Tibial artery (tissue), 4 donors: ENCODE measurements at places on chromosomes 3 and 15.

DNA sequence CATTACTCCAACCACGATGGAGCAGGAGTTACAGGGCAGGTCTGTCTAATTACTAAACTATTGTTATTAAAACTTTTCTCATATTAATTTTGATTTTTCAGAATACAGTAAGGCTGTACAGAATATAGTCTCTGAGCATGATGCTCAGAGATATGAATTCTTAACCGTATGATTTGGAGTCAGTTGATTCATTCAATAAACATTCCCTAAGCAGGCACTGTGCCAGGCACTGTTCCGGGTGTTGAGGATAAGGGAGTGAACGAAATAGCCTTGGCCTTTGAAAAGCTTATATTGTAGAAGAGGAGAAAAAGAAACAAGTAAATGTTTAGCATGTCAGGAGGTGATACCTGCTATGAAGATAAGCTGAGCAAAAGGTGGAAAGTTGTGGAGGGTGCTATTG lies 187.3 kb downstream of the KCNAB1 start:
- peak; percentile 82 for DNase-seq

DNA sequence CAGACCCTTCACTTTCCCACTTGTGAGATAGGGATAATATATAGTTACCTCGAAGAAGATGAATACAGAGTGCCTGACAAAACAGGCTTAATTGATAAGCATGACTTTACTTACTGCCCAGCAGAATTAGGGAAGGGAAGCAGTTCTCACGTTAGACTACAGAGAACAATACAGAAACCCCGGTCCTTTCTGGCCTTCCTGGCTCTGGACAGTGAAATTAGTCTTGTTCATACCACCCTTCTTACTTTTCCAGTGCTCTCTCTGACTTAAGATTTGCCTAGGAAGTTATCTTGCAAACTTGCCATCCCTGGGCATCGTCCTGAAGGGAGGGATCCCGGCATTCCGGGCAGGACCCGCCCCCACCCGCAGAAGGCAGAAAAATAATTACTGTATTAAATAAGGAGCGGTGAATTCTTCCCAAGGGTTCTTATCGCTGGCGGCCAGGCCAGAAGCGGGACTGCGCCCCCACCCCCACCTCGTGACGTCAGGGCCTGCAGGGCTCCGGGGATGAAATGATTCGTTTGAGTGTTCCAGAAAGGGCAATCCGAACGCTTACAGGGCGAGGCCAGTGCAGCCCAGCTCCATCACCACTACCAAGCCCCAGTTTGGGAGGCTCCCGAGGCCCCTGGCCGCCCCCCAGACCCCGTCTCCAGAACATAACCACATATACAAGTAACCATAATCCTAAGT lies 8.4 kb downstream of the SOX2 start:
- no peak for DNase-seq

DNA sequence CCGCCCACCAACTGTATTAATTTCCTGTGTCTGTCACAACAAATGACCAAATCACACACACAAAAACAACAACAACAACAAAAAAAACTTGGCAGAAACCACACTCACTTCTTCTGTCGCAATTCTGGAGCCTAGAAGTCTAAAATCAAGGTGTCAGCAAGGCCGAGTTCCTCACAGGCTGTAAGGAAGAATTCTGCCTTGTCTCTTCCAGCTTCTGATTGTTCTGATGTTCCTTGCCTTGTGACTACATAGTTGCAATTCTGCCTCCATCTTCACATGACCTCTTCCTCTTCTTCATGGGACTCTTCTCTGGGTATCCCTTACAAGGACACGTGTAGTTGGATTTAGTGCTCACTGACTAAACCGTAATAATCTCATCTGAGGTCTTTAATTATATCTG lies 61.4 kb downstream of the IL12A start:
- no peak for DNase-seq

GRCh38 chr15:65333856-65334255 lies 29.4 kb downstream of the RNU5B-1 start:
- no peak for DNase-seq

GRCh38 chr15:101488300-101489164 lies 975 bp downstream of the PCSK6 start:
- DNase-seq = no peak

- DNase-seq = no peak
Measured at GRCh38 chr3:17709236-17709810, 33.1 kb downstream of the TBC1D5 start.

DNA sequence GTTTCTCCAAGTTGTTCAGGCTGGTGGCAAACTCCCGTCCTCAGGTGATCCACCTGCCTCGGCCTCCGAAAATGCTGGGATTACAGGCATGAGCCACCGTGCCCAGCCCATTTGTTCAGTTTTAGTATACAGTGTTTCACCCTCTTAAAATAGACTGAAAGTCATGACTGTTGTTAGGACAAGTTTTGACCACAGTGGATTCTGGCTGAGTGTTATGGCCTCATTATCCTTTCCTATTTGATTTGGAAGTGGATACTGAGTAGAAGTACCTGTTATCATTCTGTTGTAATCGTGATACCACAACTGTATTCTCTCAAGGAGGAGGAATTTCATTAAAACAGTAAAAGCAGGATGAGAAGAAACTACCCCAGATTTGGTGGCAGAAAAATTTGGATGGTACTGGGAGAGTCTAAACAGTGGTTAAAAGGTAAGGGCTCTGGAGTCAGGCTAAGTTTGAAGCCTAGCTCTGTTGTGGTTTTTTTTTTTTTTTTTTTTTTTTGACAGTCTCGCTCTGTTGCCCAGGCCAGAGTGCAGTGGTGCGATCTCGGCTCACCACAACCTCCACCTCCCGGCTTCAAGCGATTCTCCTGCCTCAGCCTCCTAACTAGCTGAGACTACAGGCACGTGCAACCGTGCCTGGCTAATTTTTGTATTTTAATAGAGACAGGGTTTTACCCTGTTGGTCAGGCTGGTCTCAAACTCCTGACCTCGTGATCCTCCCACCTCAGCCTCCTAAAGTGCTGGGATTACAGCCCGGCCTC lies 2.6 kb downstream of the MAP2K1 start:
- no peak for DNase-seq

DNA sequence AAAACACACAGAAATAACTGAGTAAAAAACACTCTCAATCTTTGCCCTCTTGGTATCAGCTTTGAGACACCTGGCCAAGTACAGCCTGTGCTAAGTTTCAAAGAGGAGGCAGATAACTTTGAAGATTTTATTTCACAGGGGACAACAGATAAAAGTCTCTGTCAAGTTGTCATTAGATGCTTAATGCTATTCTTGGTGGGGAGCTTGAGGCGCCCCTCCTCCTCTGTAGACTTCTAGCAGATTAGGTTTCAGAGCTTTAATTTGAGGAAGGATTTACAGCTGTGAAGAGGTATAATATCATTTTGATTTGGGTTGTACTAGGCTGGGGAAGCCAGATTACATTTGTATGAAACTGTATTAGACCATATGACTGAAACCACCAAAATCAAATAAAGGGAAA lies 620.3 kb downstream of the FHIT start:
- no peak for DNase-seq

DNA sequence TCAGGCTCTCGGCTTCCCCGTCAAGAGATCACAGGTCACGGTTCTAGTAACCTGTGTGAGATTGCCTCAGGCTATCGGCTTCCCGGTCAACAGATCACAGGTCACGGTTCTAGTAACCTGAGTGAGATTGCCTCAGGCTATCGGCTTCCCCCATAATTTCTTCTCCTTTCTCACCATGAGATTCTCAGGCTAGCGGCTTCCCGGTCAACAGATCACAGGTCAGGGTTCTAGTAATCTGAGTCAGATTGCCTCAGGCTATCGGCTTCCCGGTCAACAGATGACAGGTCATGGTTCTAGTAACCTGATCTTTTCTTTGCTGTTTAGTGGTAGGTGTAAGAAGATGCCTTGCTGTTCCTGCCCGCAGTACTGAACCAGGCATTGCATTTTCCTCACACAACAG lies 418.2 kb upstream of the ZNF717 start:
- no peak for DNase-seq

DNA sequence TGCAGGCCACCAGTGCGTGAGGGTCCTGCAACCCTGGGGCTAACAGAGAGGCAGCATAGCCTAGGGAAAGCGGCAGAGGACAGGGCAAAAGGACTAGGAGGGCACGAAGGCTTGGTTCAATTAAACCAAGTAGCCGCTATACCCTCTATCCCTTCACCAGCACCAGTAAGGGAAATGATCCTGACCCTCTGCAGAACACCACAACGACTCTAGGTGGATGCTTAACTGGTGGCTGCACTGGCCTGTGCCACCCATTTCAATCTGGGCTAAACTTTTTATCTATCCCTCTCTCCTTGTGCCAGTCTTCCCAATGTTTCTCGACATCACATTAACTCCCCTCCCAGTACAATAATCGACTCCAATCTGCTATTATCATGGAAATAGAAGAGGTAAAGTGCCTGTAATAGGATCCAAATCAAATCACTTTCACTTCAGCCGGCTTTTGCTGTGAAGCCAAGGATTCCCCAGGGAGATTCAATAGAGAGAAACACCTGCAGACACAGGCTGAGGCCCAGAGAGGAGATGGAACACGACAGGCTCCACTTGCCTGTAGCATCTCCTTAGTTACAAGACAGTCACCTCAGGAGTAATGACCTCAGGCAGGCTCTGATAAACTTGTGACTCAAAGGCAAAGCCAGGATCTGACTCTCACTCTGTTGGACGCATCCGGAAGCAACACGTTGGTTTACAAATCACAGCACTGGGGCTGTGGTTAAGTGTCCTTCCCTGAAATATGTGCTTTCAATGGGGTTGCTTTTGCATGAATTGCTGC lies 791.6 kb upstream of the ARRDC4 start:
- DNase-seq = no peak

GRCh38 chr3:149527531-149528339 lies 53.2 kb downstream of the TM4SF4 start:
- DNase-seq = peak; percentile 37

GRCh38 chr3:22373182-22373581 lies 622.2 kb upstream of the ZNF385D start:
- no peak for DNase-seq

GRCh38 chr3:45758871-45759270 lies 37.5 kb downstream of the SLC6A20 start:
- DNase-seq = no peak
